ENCODE measurements at places on chromosomes 2 and 18.

DNA sequence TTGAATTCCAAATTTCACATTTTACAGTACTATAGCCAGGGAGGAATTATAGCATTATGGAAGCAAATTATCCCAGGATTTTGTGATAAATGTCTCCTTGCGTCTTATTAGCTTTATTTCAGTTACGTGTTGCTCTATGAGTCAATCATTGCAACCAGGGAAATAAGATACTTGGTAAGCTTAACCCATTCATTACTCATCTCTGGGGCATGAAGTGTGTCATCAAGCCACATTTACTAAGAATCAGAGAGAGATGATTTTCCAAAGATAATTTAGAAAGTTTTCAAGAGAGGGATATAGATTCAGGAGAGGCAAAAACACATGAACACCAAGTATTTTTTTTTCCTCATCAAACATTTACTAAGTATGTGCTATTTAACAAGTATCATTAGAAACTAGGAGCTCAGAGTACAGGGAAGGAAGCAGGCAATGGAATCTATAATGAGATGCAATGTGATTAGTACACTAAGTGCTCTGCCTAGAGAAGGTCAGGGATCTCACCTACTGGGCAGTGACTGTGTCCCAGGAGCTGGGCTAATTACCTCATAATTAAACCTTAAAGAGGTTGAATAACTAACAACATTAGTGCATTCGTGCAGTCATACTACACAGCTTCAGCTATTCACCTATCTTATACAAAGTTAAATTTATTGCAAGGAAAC, 217.8 kb upstream of the NXPH2 start:
- peak; percentile 24 for DNase-seq

DNA sequence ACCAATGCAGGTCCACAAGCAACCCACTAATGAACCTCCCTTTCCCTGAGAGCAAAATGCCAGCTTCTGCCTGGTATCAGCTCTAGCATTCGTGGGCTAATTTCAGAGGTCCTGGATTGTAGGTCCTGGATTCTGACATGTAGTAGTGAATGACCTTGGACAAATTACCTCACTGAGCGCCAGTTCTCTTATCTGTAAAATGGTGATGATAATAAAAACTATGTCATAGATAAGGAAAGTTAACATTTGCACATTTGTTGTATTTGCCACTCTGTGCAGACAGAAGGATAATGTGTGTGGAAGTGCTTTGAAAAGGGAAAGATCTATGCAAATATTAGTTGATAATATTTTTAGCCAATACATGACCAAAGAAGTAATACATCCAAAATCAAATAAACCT, 4.1 kb upstream of the TET3 start:
- no peak for DNase-seq

- DNase-seq, result no peak
Observed at GRCh38 chr18:31901063-31901462, 41.9 kb downstream of the TRAPPC8 start.

DNA sequence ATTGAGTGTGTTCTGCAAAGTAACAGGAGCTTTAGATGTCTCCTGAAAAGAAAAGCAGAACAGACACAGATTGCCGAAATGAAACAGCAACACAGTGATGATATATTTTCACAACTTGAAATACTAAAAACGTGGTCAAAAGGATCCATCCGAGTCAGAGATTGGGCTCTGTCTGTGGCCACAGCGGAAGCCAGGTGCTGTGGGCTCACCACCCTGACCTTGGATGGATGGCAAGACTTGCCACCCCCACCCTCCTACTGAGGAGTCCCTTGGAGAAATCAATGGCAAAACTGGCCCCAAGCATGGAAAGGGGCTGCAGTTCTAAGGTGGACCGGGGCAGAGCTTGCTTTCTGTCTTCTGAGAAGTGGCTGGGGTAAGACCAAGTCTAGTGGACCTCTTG, 31.4 kb upstream of the ACKR3 start:
- no peak for DNase-seq

DNA sequence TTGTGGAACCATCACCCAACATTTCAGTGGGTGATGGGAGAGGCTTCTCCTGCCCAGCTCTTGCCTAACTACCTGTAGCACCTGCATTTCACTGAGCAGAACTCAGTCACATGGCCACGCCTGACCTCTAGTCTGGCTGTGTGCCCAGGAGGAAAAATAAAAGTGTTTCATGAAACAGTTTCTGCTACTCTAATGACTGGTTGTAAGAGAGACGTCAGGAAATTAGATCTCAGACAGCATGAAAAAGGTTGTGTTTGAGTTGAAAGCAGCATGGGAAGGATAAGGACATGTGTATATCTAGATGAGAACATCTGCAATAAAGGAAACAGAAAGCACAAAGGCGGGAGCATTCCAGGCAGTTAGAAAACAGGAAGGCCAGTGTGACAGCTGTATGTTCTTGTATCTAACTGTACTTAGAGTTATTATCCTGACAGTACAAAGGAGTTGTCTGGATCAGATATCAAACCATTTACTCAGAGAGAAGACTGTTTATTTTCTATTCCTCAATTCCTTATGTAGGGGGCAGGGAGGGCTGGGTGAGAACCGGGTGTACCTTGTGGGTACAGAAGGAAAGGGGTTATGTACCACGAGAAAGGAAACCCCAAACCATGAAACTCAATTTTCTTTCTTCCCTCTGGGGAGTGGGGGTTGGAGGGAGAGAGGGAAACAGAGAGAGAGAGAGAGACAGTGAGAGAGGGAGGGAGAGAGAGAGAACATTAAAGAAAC, 307.4 kb upstream of the VWC2L start:
- DNase-seq, result peak; percentile 18

DNA sequence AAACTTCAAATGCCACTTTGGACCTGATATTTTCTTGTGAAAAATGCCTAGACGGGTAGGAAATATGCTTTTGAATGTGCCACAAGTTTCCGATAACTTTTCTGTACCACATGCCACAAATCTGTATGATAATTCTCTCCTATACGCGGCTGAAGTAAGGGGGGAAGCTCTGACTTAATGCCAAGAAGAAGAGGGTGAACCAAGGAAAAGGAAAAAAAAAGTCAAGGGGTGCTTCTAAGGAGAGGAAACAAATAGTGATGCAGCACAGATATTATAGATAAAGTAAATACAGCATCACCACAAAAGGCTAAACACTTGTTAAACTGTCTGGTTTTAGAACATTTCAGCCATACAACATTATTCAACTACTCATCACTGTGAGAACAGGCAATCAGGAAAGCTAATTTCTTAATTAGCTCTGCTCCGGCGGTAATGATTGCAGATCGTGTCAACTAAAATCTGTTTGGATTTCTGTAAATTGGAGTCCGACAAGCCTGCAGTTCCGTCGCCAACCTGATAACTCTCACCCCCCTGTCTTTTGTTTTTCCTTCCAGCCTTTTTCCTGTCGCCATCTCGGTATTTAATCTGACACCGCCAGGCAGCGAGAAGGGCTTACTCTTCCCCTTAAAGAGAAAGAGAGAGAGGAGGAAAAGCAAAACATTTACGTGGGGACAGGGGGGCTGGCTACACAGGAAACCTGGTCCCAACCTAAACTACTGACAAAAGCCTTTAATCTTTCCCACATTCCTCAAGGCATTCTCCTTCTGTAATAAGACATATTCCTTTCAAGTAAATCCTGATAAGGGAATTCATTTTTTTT, 67.5 kb downstream of the ZEB2 start:
- DNase-seq, result peak; percentile 67

DNA sequence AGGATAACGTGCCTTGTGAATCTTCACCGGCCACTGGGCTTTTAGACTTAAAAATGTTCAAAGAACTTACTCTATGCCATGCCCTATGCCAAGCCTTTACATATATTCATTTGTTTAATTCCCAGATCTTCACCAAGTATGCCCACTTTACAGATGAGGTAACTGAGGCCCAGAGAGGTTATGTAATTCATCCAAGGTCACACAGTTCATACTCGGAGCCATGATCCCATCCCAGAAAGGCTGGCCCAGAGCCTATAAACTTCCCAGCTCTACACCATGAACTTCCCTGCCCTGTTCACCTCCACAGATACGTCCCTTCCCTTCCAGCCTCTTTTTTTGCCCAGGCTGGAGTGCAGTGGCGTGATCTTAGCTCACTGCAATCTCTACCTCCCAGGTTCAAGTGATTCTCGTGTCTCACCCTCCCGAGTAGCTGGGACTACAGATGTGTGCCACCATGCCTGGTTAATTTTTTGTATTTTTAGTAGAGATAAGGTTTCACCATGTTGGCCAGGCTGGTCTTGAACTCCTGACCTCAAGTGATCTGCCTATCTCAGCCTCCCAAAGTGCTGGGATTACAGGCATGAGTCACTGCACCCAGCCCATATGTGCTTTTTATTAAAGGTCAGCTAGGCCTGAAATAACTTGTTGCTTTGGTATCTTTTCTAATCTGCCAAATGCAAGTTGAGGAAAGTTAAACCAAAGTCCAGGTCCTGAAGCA, 44.1 kb downstream of the MTHFD2 start:
- no peak for DNase-seq

DNA sequence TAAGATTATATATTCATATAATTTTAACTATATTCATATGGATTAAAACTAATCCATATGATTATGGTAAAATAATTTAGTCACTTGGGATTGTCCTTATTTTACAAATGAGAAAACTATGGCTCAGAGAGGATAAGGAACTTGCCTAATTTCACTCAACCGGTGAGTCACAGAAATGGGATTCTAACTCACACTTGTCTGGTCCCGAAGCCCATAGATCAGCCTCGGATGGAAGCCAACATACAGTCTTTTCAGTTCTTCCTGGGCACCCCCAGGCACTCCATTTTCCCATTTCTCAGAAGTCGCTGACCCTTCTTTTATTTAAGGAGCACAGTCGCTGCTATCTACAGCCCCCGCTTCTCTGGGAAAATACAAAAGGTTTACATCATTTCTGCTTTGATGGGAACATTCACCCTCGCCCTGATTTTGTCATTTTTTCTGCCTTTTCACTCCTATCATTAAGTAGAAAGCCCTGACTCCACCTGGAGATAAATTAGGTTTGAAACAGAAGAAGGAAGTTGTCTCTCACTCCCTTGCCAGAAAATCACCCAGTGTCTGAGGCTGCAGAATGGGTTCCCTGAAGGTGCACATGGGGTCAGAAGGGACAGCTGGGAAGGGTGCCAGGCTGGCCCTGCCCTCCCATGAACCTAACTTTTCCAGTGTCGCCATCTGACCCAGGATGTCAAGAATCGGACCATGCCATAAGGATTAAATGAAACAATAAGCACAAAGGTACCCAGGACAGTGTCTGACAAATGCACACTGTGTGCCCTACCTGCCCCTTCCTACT, 36.6 kb downstream of the CYP1B1 start:
- DNase-seq, result peak; percentile 60

DNA sequence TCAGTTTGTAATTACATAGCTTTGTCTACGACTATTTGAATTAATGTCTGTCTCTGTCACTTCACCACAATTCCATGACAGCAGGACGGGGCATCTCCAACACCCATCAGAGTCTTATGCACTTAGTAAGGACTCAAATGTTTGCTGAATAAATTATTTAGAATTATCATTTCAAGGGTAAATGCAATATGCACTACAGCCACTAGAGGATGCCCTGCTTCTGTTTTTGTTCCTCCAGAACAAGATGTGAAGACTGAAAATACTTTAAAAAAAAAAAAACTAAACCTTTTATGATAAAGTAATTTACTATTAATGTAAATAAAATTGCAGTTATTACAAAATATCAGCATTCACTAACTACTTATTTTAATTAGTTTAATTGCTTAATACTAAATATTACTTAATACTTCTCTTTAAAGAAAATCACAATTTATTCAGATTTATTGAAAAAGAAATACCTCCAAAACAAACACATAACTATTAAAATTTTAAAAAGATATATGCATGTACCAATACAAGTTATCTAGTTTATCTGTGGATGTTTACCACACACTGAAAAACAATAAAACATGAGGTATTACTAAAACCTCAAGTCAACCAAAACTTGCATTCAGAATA, 3.2 kb downstream of the PIGN start:
- DNase-seq, result peak; percentile 79

DNA sequence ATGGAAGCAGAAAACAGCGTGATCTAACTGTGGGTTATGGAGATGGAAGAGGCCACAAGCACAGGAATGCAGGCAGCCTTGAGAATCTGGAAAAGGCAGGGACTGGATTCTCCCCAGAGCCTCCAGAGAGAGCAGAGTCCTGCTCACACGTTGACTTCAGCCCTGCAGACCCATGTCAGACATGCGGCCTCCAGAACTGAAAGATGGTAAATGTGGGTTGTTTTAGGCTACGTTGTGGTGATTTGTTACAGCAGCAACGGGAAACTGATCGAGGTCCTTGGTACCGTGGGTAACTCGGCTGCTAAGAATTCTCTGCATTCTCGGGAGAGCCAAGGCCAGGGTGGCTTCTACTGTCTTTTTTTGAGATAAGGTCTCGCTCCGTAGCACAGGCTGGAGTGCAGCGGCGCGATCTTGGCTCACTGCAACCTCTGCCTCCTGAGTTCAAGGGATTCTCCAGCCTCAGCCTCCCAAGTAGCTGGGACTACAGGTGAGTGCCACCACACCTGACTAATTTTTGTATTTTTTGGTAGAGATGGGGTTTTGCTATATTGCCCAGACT, 97.1 kb downstream of the ACKR3 start:
- no peak for DNase-seq

- DNase-seq, result peak; percentile 83
Observed at GRCh38 chr2:20450201-20450999, 3.5 kb downstream of the RHOB start.

DNA sequence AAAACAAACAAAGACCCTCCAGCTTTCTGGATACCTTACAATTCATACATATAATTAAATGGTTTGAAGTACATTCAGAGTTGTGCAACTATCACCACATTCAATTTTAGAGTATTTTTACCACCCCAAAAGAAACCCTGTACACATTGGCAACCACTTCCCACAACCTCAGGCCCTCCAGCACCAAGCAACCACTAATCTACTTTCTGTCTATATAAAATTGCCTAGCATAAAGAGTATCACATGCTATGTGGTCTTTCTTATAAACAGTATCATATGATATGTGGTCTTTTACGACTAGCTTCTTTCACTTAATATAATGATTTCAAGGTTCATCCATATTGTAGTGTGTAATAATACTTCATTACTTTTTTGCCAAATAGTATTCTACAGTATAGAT, 7.3 kb downstream of the IER3IP1 start:
- no peak for DNase-seq

DNA sequence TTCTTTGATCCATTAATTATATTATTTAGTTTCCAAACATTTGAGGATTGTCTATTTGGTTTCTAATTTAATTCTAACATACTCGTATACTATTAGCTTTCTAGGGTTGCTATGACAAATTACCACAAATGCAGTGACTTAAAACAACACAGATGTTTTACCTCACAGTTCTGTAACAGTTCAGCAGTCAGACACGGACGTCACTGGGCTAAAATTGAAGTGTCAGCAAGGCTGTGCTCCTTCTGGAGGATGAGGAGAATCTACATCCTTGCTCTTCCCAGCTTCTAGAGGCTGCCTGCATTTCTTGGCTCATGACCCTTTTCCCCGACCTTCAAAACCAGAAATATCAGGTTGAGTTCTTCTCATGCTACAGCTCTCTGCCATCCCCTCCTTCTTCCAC, 117.6 kb downstream of the TFCP2L1 start:
- DNase-seq, result peak; percentile 5

DNA sequence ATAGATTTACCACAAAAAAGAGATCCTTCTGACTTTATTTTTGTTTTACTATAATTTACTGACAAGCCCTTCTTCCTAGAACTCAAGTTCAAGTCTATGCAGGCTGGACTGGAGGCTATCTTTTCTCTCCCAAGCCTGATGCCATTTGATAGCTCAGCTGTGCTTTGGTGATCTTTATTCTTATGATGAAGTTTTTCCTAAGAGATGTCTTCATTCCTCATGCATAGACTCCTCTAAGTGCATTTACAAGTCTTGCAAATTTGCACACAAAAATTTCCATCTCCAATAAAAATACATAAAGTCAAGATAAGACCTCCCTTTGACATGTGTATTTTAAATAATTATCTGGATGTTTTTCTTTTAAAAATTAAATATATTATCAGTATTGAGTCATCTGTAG, 167.4 kb upstream of the ETAA1 start:
- DNase-seq, result no peak

Data from choroid plexus epithelial cell (primary cell).